AG20443 (cell line): ENCODE measurements at places on chromosomes 13 and 19.

DNA sequence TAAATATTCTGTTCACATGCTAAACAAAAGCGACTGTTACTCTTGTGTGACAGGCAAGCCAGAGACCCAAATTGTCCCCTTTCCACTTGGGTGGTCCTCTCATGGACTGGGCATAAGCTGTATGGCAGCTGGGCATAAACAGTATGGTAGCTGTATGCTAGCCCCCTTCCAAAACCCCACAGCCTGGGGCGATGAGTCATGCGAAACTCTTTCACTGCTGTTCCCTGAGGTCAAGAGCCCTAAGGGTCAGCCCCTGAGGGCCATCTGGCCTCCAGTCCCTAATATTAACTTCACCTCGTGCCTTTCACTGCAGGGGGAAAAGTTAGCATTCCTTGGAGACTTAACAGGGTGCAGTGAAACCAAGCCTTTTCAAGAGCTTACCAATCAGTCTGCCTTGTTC is 45.6 kb upstream of the ZNF562 start:
- no peak for DNase-seq

- no peak for DNase-seq
Observed at GRCh38 chr13:75352641-75353327, 129.2 kb downstream of the TBC1D4 start.

DNA sequence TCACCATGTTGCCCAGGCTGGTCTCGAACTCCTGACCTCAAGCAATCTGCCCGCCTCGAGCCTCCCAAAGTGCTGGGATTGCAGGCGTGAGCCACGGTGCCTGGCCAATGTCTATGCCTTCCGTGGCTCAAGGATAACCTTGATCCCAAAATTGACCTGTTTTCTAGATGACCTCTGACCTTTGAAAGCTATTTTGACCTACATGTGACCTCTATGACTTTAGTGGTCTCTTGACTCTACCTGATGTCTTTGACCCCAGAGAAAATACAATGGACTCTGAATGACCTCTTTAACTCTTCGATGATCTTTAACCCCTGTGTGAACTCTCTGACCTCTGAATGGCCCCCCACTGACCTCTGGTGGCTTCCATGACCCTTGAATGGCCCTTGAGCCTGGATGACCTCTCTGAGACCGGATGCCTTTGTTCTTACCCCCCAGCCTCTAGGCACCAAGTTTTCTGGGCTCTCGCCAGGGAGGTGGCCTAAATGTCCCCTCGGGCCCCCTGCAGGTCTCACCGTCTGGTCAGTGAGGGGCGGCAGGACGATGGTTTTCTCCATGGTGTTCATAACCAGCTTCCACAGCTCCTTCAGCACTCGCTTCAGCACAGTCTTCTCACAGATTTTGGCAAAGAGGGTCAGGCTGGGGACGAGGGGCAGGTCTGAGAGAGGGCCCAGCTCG is 63.7 kb downstream of the UNC13A start:
- DNase-seq = no peak

GRCh38 chr13:73967397-73968165 is 166.6 kb downstream of the KLF12 start:
- no peak for DNase-seq

DNA sequence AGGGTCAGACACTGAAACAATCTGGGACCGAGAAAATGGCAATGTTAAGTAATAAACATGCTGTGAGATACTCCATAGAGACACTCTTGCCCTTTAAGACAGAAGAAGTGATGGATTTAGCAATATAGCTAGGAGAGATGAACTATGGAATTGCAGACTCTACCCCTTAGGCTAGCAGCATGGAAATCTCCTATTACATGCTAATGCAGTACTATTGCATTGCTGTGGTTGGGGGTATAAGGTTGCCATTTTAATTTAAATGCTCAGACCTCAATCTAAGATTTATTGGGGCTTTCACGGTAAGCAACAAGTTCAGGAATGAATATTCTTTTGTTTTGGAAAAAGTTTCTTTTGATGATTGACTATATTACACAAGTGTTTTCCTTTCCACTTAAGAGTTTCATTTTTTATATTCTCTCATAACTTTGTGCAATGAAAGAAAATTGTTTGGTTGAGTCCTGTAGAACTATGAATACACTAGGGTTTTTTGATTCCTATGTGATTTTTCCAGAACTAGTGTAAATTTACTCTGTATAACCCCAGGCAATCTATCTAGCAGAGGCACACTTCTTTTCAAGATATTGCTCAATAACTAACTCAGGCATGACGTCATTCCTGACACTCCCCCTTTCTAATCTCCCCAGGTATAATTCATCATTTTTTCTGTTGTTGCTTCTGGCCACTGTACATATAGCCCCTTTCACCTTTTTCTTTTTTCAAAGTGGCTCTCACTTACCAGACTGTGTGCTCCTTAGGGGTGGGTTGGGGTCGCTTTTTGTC is 394.7 kb upstream of the KLF12 start:
- DNase-seq = no peak

DNA sequence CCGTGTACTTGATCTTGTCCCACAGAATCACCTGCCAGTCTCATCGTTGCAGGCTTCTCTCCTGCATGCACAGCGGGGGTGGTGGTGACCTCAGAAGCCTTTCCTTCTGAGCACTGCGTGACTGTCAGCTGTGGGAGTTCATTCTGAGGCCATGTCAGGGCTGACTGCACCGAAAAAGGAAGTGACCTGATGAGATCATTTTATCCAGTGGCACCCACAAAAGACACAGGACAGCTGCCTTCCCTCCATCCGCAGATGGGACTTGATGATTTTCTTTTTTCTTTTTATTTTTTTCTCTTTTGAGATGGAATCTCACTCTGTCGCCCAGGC is 89.7 kb downstream of the RAB20 start:
- DNase-seq = no peak

DNA sequence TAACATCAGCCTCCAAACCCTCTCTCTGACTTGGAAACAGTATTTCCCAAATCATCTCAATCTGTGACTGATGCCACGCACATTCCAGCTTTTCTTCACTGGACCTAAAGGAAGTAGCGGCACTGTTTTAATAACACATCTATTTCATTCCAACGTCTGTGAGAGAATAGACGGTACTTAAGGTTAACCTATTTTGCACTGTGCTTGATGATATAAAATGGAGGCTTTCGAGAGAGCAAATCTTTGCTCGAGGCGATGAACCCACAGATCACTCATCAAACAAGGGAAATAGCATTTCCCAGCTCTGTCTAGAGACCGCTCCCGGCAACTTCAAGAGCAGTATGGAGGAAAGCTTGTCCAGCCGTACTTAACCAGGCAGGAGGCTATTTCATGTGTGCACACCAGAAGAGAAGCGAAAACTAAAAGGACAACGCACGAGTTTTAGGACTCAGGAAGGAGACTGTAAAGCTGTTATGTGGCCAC is 2.9 kb downstream of the UBL3 start:
- DNase-seq = peak; percentile 12

- peak; percentile 10 for DNase-seq
Observed at GRCh38 chr19:39203372-39204341, at the start of gene SYCN. TSS of gene SYCN (minus strand) at chr19:39204263. CDS start at chr19:39204254, 9 bp downstream.

DNA sequence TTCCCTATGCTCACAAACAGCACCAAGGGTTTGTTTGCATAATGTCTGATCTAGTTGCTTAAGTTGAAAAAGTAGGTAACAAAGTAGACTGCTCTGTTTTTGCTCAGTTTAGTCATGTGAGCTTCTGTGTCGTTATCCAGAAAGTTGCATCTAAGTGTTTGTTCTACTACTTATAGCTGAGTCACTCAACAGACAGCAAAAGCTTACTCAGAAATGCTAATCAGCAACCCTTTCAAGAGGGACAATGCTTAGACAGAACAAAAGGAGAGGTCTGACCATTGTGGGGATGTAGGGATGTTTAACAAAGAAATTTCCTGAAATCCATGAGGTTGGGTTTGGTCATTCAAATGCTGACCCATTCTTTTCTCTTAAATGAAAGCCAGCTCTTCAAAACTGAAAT is 106.4 kb downstream of the ATP8A2 start:
- DNase-seq = no peak
